ENCODE measurements at places on chromosomes 3 and 15.

DNA sequence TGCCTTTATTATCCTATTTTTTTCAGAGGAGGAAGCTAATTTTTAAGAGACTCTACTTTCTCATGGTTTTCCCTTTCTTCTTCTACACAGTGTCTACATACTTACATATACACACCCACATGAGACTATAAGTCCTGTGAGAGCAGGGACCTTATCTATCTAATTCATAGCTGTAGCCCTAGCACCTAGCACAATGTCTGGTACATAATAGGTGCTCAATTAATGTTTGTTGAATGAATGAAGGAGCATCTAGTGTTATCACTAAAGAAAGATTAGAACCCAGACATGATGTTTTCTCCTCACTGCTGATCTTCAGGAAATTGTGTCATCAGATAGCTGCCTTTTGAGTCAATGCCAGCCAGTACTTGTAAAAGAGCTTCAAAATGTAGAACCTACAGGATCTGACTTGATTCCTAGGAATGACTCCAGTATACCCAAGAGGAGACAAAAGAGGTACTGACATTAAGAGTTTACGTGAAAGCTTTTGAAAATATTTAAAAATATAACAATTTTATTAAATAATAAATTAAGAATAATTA, 2.5 kb downstream of the SCG5 start:
- DNase-seq = no peak

DNA sequence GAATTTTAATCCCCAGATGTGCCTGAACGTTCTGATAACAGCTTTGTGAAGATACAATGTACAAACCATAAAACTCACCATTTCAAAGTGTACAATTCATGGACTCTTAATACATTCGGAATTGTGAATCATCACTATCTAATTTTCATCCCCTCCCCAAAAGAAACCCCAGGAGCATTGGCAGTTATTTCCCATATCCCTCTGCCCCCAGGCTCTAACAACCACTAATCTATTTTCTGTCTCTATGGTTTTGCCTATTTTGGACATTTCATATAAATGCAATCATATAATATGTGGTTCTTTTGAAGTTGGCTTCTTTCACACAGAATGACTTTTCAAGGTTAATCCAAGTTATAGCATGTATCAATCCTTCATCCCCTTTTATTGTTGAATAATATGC, 25.3 kb downstream of the PRICKLE2 start:
- no peak for DNase-seq

GRCh38 chr3:58358092-58358491, 25.4 kb downstream of the PXK start:
- no peak for DNase-seq

- DNase-seq = no peak
Measured at GRCh38 chr3:23756206-23756840, 49.4 kb upstream of the UBE2E1 start.

DNA sequence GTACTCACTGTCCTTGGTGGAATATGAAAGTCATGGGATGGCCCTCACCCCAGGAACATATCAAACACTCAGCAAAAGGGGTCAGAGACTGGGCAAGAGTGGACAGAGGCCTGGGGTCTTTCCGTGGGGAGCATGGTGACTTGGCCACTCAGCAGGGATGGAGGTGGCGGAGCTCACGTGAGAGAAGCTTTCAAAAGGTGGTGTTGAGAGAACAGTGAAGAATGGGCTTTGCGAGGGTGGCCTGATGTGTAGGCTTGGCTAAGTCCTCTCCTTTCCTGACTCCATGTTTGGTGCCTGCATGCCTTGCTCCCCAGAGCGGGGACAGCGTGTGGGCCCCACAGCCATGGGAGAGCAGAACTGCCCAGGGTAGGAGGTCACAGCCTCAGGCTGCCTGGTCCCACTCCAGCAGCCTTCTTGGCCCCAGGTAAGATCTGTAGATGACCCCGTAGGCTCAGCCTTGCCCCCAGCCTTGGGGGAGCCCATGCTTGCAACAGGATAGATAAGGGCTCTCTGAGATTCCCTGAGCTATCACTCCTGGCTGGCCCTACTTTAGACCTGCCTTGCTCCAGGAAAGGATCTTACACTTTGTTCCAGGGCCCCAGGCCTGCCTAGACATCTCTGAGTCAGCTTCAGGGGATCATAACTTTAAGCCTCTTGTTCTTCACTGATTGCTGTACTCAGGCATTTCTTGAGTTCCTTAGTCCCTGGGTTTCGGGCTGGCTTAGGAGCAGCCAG, 17.0 kb downstream of the RPLP1 start:
- DNase-seq = no peak

Data from A172 (cell line).